ENCODE measurements at places on chromosomes 5 and 9.

- DNase-seq, result no peak
Observed at GRCh38 chr9:37923118-37923795, 19.3 kb upstream of the SLC25A51 start.

DNA sequence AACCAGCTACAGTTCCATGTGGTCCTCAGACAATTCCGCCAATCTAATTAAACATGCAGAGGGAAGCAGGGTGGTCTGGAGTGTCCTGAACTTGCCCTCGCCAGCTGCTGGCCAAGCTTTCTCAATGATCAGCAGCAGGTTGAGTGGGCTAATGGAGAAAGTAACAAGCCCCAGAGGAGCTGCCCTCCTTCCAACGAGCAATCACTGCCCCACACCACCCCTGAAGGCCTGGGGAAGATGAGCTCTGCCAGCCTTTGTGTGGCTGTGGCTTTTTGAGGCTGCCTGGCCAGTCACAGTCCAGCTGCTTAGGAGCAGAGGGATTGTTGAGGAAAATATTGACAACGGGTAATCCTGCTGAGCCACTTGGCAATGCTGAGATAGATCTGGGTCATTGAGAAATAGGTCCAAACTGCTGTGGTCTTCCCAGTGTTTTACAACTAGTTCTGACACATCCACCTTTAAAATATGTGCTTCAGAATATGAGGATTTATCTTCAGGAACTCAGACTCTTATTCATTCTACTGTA is 107.3 kb downstream of the CD180 start:
- DNase-seq, result peak; percentile 47

GRCh38 chr5:140267201-140267540 is 35.7 kb downstream of the PFDN1 start:
- DNase-seq, result no peak

- no peak for DNase-seq
Observed at GRCh38 chr5:179162351-179163235, 102.4 kb downstream of the ZNF354C start.

GRCh38 chr5:41427505-41427904 is 82.9 kb downstream of the PLCXD3 start:
- no peak for DNase-seq

- peak; percentile 81 for DNase-seq
Observed at GRCh38 chr9:133147412-133148198, 16.1 kb downstream of the GBGT1 start.

DNA sequence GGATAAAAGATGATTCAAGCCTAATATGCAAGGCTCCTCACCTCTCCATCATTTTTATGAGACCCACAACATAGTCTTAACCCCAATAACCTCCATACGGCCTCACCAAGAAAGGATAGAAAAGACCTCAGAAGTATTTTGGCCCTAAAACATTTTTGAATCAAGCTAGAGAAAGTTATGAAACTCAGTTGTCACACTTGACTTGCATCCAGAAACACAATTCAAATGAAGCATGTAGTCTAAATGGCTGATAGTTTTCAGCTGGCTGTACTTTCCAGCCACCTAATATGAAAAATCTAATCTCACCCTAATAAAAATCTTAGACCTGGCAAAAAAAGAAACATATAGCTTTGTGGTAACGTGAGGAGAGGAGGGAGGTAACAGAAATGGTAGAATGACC is 116.1 kb downstream of the ARL15 start:
- DNase-seq, result peak; percentile 50

Data from adipocyte (in vitro differentiated cells).